ENCODE measurements at places on chromosomes 11 and 22. TPM values are rescaled to one million over a fixed set of nuclear protein-coding genes. Genes with fewer than 3 reads are reported as not detected.

C22orf15 gene
- total RNA-seq: not detected

PRG2 gene
- total RNA-seq: 2.2 TPM

TPH1 gene
- total RNA-seq: not detected

DNA sequence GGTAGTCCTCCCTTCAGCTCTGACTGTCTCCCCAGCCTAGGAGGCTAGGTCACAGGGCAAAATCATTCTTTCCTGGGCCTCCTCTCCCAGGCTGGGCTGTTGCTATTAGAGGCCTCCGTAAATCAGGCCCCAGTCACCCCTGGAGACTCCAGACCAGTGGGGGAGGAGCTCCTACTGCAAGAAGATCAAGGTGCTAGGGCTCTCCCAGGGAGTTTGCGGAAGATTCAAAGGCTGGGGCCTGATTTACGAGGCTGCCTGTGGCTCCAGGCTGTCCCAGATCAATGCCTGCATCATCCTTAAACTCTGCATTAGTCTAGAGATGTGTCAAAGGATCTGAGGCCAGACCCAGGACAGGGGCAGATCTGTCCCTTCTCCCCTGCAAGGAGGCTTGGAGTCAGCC, 346.2 kb downstream of the TENM4 start:
- no peak for DNase-seq

GRCh38 chr11:69375316-69376154, 81.6 kb downstream of the MYEOV start:
- no peak for DNase-seq

APOL6 gene
- total RNA-seq: 20.8 TPM

DNA sequence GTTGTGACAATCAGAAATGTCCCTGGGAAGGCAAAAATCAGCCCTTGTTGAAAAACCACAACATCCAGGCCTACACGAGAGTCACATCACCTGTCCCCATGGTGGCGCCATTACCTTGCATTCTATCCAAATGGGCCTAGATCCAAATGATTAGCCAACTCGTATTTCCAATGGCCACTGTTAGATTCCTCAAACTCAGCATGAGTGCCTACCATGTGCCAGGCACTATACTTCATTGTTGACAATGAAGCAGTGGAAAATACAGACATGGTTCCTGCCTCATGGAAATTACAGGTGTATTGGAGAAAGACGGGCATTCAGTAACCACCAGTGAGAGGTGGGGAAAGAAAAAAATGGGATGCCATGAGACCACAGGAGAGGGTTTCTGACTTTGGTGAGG, 29.8 kb upstream of the CREB3L1 start:
- DNase-seq: peak; percentile 24

TMPRSS5 gene
- total RNA-seq: not detected

IGSF22 gene
- not detected for total RNA-seq

SLC22A25 gene
- not detected for total RNA-seq

GRCh38 chr11:47960015-47960414, 20.3 kb upstream of the PTPRJ start:
- DNase-seq: no peak

GRCh38 chr11:95435192-95435591, 204.2 kb upstream of the SESN3 start:
- DNase-seq: no peak

- DNase-seq: no peak
Measured at GRCh38 chr11:8040921-8041285, 40.1 kb upstream of the TUB start.

GRCh38 chr11:88188251-88188931, 13.1 kb upstream of the RAB38 start:
- DNase-seq: no peak

RAPSN gene
- total RNA-seq: 0.13 TPM

DNA sequence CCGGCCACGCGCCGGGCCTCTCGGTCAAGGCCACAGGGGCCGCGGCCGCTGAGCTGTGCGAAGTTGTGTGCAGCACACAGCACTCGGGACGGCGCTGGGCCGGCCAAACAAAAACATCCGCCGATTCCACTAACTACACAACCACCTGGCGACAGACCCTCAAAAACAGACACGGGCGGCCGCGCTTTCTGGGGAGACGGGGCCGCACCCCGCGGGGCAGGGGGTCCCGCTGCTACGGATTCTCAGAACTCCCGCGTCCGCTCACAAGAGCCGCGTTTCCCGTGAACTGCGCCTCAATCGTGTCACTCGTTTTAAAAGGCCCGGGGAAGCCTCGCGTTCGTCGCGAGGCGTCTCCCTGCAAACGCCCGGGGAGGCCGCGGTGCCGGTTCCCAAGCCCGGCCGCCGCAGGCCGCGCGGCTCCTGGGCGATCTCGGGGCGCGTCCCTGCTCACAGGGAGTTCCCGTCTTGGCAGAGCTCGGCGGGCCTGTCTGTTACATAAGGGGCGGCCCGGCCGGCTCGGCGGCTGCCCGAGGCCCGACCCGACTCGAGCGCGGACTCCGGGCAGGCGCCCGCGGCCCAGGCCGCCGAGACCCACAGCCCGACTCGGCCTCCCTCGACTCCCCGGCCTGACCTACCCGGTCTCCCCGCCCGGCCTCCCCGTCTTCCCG, 936 bp downstream of the BRD1 start:
- DNase-seq: peak; percentile 78

KCTD14 gene
- 0.63 TPM for total RNA-seq

DNA sequence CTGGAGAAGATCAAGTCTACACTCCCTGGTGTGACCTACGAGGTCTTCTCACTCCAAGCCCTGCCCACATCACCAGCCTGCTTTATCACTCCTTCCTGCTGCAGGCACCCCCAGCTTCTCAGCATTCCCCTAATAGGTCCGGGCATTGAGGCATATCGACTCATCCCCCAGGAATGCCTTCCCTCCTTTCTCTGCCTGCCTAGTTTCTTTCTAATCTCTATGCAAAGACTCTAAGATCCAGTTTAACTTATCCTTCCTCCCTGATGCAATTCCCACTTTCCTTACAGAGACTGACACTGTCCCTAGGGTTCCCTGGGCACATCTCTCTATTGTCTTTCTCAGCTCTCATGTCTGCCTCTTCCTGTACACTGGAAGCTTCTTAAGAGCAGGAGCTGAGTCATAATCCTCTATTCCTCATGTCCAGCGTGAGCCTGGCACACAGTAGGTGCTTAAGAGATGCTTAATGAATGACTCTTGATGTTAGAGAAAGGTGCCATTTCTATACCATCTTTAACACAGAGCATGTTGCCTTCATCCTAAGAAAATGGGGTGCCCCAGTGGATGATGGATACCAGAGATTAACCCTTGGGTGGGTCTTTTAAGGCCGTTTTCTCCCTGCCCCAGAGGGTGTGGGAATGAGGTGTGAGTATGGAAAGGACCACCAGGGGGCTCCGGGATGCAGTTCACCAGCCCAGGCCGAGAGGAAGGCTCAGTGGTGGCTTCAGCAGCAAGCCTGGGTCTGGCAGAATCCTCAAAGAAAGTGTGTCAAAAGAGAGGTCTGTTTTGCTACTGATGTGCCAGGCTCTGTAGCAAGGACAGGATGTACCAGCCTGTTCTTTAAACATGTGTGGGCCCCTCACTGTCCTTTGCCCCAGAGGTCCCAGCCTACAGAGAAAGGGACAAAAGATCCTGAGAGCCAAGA, 34.7 kb downstream of the PARVA start:
- DNase-seq: peak; percentile 94

DNA sequence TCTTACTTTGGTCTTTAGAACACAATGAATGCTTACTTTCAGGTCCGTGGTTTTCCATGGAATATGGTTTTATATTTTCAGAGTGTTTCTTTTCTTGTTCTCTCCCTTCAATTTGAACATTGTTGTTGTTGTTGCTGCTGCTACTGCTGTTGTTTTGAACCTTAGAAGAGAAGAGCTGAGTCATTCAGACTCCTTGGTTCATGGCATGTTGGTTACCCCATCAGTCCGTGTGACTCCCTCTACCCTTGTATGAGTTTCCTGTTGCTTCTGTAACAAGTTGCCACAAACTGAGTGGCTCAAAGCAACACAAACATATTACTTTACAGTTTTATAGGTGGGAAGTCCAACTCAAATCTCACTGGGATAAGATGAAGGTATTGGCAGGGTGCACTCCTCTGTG, 511.0 kb downstream of the INSC start:
- DNase-seq: no peak

CHID1 gene
- 91.9 TPM for total RNA-seq
